ENCODE measurements at places on chromosomes 1 and 21.
A peak's percentile ranks its signal among the peaks of the same experiment; 100 is the strongest.

- no peak for DNase-seq
Measured at GRCh38 chr1:228082918-228083870, 686 bp downstream of the ARF1 start.

GRCh38 chr1:21342961-21343838 is 52.9 kb upstream of the ECE1 start:
- peak; percentile 44 for DNase-seq

GRCh38 chr1:61054601-61054993 is 27.8 kb upstream of the NFIA start:
- no peak for DNase-seq

- DNase-seq = no peak
Measured at GRCh38 chr1:27445177-27445936, 44.6 kb downstream of the WASF2 start.

- DNase-seq = no peak
Measured at GRCh38 chr21:45556645-45557615, 14.7 kb upstream of the SLC19A1 start.

DNA sequence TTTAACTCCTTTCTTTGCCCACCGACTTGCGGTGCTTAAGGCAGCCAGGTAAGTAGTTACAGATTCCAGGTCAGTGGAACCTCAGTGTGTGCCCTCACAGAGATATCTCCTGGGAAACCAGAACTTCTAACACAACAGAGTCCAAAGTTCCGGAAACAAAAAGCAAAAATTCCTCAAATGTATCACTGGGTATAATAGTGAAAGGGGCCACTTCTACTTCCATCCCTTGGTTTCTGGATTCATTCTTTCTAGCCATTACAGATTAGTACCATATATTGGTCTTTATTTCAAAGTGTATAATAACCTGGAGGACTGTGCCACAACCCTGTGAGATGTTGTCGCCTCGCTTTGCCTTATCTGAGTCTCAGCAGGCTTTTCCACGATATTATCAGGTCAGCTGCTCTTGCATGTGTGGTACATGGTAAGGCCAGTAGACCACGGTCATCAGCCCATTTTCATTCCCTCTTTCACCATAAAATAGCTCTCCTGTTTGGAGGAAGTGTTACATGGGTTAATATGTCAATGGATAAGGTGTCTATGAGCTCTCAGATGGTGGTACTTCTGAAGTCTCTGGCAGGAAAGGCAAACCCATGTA is 14.9 kb upstream of the VASH2 start:
- DNase-seq = no peak

DNA sequence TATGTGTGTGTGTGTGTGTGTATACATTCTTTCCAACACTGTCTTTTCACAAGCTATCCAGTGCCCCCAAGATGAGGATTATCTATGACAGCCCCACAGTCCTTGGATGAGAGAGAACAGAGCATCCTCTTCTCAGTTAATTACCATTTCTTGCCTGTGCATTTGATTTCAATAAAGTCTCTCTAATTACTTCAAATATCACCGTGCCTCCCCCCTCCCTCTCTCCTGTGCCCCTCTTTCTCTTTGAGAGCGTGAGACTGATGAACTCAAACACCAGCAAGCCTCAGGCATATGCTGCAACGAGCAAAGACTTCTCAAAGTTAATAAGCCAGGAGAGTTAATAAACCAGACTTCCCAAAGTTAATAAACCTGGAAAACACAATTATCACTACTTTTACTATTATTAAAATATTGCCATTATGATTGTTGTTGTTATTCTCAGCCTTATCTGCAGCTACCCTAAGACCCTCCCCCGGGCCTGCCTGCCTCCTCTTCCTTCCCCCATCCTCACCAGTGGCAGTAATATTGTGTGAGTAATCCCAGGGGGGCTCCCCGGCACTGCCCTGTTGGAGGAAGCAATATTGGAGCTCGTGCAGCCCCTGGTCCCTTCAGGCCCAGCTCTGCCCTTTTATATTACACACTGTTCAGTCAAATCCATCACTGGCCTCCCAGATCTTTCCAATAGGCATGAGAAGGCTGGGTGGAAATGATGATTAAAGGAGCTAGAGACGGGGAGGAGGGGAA is 30.9 kb downstream of the LMX1A start:
- no peak for DNase-seq

- no peak for DNase-seq
Measured at GRCh38 chr1:93817819-93818569, 61.0 kb downstream of the DNTTIP2 start.

DNA sequence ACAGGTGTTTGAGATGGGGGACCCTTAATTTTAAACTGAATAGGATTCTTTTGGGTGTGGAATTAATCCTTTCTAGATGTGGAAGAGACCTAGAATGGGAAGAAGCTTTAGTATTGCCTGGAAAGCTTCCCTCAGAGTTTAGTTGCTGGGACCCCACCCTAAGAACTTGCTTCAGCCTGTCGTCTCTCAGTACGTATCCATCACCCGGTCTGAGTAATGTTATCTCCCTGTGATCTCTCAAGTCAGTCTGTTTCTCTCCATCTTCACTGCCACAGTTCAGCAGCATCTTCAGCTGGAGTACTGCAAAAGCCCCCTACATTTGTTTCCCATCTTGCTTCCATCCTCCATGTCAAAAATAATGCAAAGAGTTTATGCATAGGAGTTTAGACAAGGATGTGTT is 28.9 kb downstream of the CNST start:
- DNase-seq = no peak

GRCh38 chr1:3003941-3004270 is 17.4 kb upstream of the ACTRT2 start:
- no peak for DNase-seq

GRCh38 chr1:178723546-178723945 is 1.5 kb upstream of the RALGPS2 start:
- no peak for DNase-seq

DNA sequence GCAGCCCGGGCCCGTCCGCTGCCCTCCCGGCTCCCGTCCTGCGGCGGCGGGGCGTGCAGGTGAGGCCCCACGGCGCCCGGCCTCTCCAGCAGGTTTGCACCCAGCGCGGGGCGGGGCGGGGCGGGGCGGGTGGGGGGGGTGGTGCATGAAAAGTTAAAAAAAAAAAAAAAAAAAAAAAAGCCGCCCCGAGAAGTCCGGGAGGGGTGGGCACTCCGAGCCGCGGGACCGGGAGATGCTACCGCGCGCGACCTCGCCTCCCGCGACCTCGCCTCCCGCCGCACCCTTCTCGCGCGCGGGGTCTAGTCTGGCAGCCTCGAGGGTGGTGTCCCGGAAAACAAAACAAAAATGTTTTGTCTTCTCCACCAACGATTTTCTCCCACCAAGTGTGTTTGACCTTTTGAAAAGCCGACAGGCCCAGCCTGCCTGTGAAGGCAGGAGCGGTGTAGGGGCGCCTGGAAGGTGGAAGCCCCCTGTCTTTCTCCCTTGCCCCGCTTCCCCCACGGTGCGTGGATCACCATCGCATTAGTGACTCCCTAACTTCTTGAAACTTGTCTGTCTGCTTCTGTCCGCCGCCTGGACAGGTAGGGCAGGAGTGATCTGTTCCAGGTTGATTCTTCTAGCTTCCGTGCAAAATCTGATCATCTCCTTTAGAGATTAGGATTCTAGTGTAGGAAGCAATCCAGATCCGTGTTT is 569 bp downstream of the RCAN3 start:
- DNase-seq = peak; percentile 51

- no peak for DNase-seq
Measured at GRCh38 chr1:162166917-162167615, 97.6 kb downstream of the NOS1AP start.

DNA sequence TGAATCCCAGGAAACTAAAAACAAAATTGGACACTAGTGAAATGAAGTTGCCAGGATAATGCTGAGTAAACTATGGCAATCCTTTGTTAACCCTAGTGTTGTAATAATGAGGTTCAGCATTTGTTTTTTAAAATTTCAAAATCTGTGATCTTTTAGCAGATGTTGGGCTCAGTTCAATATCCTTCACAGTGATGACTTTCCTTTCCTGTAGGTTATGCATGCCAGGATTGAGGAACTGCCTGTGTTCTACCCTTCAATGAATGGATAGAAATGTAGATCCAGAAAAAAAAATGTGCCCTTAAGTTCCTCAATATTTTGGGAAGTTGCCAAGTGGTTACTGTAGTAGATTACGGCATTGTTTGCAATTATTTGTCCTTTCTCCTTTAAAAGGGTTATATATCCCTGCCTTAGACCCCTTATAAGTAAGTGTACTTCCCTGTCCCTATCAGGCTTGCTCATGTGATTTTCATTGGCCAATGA is 35.5 kb upstream of the IRF2BP2 start:
- DNase-seq = no peak

DNA sequence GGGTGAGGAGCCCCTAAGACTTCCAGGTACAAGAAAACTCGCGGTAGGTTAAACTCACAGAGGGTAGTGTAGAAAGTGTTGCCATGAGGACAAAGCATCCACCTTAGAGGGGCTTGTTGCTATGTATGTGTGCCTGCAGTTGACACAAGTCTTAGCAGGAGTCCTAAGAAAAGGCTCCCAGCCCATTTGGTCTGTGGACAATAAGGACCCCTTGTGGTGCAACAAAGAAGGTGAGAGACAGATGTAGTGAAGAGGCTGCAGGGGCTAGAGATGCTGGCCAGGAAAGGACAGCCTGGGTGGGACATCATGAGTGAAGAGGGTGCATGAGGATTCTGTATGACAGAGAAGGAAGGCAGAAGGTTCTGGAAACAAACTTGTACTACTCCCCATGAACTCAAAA is 36.3 kb upstream of the IL10 start:
- DNase-seq = peak; percentile 55

- no peak for DNase-seq
Measured at GRCh38 chr1:182095946-182096345, 34.4 kb upstream of the ZNF648 start.

GRCh38 chr1:179754041-179754624 is 11.0 kb downstream of the FAM163A start:
- DNase-seq = no peak

- peak; percentile 9 for DNase-seq
Measured at GRCh38 chr1:200917291-200917817, 22.7 kb downstream of the INAVA start.
